M059J (cell line): ENCODE measurements at places on chromosomes 6 and 20. TPM values are rescaled to one million over a fixed set of nuclear protein-coding genes. Genes with fewer than 3 reads are reported as not detected.

GRCh38 chr6:150486048-150486447, 113.6 kb upstream of the PLEKHG1 start:
- no peak for DNase-seq

NOX3 gene
- not detected in 2 replicates for total RNA-seq

- no peak for DNase-seq
Measured at GRCh38 chr20:39909447-39909846, 779.6 kb downstream of the MAFB start.

FAXC gene
- total RNA-seq: 3.5 and 6.9 TPM in 2 replicates

GRCh38 chr6:125910527-125910926, 46.0 kb upstream of the HINT3 start:
- DNase-seq: peak; percentile 67
